SK-N-SH treated with all-trans-retinoic acid at 6 μM for 48 hours (cell line): ENCODE measurements at places on chromosomes 12 and 14.

GRCh38 chr14:68625366-68626090 lies 167.3 kb downstream of the ZFP36L1 start:
- no peak for ATAC-seq

DNA sequence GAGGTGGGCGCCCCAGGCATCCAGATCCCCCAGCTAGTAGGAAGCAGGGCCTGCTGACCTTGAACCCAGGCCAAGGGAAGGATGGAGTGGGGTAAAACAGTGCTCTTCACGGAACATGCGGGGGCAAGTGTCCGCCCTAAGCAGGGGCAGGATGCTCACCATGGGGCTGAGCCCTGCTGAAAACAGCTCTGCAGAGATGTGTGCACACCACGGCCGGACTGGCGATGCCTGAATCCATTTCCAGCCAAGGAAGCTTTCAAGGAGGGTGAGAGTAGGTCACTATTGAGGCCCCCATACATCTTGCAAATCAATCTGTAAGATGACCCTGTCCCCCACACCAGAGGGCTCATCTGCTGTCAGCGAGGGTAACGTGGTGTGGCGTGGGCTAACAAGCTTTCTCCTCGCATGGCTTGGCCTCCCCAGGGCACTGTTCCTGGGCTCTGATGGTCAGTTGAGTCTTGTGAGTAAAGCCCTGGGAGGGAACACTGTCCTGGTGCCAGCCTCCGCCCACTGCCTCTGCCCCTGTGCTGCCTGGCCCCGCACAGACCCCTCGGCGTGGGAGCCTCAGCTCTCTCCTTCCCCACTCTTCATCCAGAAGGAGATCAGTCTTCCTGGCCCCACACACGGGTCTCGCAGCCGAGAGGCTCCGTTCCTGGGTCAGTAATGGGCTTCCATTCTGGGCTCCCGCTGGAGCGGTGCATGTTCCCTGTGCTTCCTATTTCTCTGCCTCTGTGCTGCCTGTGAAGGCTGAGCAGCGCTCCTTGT lies 69.1 kb downstream of the CCDC92 start:
- no peak for ATAC-seq

- ATAC-seq, result no peak
Measured at GRCh38 chr12:120735181-120735580, 9.6 kb downstream of the ACADS start.

- ATAC-seq, result no peak
Measured at GRCh38 chr12:29726321-29726692, 57.4 kb downstream of the TMTC1 start.

- no peak for ATAC-seq
Measured at GRCh38 chr14:96754162-96754844, 42.9 kb upstream of the VRK1 start.

- ATAC-seq, result no peak
Measured at GRCh38 chr12:100468126-100468525, 5.5 kb upstream of the NR1H4 start.

GRCh38 chr14:81986005-81986404 lies 452.4 kb upstream of the SEL1L start:
- ATAC-seq, result no peak
